Osteoblast (primary cell): ENCODE measurements at places on chromosomes 7 and 10. TPM values are rescaled to one million over a fixed set of nuclear protein-coding genes. Genes with fewer than 3 reads are reported as not detected.

DNA sequence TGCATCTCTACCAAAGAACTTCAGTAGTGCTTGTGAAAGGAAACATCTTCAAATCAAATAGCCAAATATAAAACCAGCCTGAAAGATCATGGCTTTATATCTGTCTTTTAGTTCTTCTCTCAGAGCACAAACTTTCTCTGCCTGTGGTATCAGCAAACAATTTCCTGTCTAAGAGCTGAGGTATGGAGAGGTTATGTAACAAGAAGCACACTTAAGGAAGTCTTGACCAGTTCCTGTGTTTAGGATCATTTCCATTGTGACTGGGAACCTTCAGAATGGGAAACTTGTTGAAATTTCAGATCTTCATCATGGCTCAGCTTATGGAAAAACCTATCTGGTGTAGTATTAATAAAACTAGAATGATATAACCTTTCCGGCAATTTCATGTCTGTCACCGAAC is 148.8 kb downstream of the MBL2 start:
- no peaks in the 10 kb centered on the region for H3K36me3 ChIP-seq
- no peak overlapping the region for H3K4me3 ChIP-seq
- no peaks in the 10 kb centered on the region for H3K4me1 ChIP-seq
- H3K27me3 ChIP-seq, result no peaks in the 10 kb centered on the region
- no peak for DNase-seq

GRCh38 chr10:67629461-67629971 is 66.5 kb downstream of the CTNNA3 start:
- no peaks in the 10 kb centered on the region for H3K36me3 ChIP-seq
- no peak overlapping the region for H3K27ac ChIP-seq
- no peaks in the 10 kb centered on the region for H3K27me3 ChIP-seq
- no peak for DNase-seq
- H3K4me3 ChIP-seq, result no peak overlapping the region
- H3K4me1 ChIP-seq, result no peaks in the 10 kb centered on the region

DNA sequence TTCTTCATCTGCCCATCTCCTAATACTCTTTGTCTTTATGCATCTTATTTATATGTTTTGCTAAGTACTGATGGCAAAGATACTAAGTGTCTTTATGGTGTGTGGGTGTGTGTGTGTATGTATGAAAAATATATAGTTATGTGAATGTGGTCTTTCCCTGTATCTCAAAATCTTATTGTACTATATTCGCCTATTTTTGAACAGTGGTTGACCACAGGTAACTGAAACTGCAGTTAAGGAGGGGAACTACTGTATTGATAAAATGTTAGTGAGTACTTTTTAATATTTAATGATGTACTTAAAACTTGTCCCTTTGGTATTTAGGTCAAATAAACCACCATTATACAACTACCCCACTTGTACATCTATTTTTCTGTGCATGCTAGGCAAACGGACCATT is 85.9 kb downstream of the ADD3 start:
- no peak overlapping the region for H3K4me3 ChIP-seq
- H3K4me1 ChIP-seq, result no peaks in the 10 kb centered on the region
- no peaks in the 10 kb centered on the region for H3K36me3 ChIP-seq
- H3K27ac ChIP-seq, result no peak overlapping the region

- H3K4me1 ChIP-seq, result no peaks in the 10 kb centered on the region
- H3K27ac ChIP-seq, result no peak overlapping the region
- DNase-seq, result no peak
Observed at GRCh38 chr10:56181607-56182006, 179.5 kb downstream of the ZWINT start.

DNA sequence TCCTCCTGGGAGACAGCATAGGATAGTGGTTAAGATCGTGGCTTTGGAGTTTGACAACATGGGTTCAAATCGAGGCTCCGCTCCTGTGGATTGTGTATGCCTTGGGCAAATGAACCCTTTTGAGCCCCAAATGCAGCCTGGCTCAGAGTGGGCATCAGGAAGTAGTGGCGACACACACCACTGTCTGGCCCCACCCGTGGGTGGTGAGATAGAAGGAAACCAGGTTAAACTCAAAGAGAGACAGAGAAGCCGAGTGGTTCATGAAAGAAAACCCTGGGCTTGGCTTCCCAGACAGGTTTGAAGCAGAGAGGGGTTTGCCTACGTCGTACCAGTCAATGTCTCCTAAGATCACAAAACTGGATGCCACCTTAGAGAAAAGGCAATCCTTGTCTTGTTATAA is 57.7 kb downstream of the PRTFDC1 start:
- H3K36me3 ChIP-seq, result no peaks in the 10 kb centered on the region
- peaks cover 35% of the 10 kb centered on the region for H3K4me1 ChIP-seq
- H3K27ac ChIP-seq, result peak overlapping the region; percentile 71
- peak overlapping the region; percentile 36 for H3K4me3 ChIP-seq
- no peaks in the 10 kb centered on the region for H3K27me3 ChIP-seq

GRCh38 chr7:135560631-135561030 is 2.9 kb downstream of the NUP205 start:
- DNase-seq, result no peak
- H3K4me1 ChIP-seq, result peaks cover 9% of the 10 kb centered on the region
- H3K27ac ChIP-seq, result no peak overlapping the region
- no peaks in the 10 kb centered on the region for H3K36me3 ChIP-seq
- H3K4me3 ChIP-seq, result no peak overlapping the region

DNA sequence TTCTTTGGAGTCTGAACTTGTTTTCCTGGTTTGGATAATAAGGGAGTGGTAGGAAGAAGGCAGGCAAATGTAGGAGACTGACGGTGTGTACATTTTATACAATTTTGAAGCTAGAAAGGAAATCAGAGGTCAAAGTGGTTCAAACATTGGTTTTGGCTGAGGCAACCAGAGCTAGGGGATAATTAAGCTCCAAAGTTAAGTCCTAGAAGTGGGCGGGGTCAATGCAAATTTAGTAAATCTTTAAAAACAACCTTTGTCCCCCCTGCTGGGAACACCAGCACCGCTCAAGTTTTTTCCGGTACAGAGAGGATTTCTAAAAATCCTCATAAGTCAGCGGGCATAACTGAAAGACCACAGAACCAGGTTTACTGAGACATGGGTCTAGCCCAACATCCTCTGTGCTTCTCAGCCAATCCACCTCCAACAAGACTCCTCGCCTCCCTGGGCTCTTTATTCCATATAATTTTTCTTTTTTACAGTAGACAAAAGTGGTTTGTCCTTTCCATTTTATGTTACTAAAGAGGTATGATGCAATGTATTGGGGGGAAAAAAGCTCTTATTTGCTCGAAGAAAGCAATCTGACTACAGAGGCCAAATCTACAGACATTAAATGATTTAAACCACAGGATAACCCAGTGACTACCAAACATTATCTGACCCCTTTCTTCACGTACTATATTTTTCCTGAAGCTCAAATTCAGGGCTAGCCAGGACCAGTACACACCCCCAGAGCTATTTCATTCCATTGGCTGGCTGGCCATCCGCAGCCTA is 1.6 kb downstream of the GLUD1 start:
- H3K27ac ChIP-seq, result peak overlapping the region; percentile 76
- peak; percentile 87 for DNase-seq
- H3K36me3 ChIP-seq, result peaks cover 13% of the 10 kb centered on the region
- H3K27me3 ChIP-seq, result no peaks in the 10 kb centered on the region
- peaks cover 29% of the 10 kb centered on the region for H3K4me1 ChIP-seq
- peak overlapping the region; percentile 80 for H3K4me3 ChIP-seq

- DNase-seq, result no peak
- no peak overlapping the region for H3K27ac ChIP-seq
- H3K4me3 ChIP-seq, result no peak overlapping the region
- H3K36me3 ChIP-seq, result no peaks in the 10 kb centered on the region
Observed at GRCh38 chr10:57218382-57218781, 857.3 kb upstream of the ZWINT start.

- no peak overlapping the region for H3K4me3 ChIP-seq
- H3K27me3 ChIP-seq, result no peaks in the 10 kb centered on the region
- no peaks in the 10 kb centered on the region for H3K4me1 ChIP-seq
- H3K36me3 ChIP-seq, result peaks cover 3% of the 10 kb centered on the region
- H3K27ac ChIP-seq, result no peak overlapping the region
- DNase-seq, result no peak
Observed at GRCh38 chr7:30084212-30084611, 50.6 kb upstream of the MTURN start.

DNA sequence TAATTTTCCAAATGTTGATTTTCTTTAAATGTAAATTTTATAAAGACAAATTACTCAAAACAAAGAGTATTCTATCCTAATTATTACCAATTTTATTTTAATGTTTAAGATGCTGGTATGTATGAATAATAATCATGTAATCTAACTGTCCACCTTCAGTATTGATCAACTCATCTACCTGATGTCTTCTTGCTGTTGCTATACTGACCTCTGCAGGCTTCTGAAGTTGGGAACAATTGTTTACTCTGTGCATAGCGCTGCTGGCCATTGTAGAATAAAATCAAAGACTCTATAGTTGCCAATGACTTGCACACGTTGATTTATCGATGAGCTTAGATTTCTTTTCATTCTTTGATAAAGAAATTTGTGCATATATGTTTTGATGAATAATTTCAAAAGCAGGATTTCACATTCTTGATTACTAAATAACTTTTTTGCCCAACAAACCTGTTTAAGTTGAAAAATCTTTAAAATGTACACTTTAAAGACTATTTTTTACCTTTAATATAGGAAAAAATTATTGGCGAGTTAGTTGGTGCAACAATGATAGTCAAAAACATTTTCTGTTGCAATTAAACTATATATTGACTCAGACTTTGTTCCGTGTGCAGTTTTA is 282.3 kb downstream of the TFEC start:
- no peak overlapping the region for H3K4me3 ChIP-seq
- H3K27me3 ChIP-seq, result no peaks in the 10 kb centered on the region
- H3K36me3 ChIP-seq, result no peaks in the 10 kb centered on the region
- H3K27ac ChIP-seq, result no peak overlapping the region
- no peaks in the 10 kb centered on the region for H3K4me1 ChIP-seq

DNA sequence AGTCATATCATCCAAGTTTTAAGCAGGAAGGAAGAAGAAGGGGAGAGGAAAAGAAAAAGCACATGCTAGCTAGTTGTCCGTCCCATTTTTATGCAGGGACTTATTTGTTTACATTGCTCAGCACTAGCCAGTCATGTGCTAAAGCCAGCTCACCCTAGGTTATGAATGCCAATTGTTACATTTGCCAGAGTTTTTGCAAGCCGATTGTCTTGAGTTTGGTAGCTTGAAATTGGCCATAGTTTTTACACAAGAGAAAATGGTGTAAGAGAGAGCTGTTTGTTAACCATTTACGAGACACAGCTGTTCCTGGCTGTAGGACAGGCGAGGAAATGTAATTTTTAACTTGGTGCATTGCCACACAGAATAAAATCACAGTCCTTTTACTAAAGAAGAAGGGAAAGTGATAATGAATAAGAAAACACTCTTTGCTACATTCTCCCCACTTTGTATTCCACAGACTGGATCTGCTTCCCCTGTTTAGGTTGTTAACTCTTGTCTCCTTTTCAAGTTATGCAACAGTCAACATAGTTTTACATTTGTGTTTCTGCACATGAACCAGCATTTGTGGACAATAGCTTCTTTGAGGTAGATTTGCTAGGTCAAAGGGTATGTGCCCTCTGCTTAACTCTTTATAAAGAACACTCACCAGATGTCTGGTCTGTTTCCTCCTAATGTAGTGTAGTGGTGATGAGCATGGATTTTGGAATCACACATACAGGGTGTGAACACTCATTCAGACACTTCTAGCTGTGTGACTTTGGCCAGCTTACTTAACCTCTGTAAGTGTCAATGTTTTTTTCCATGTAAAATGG is 357.2 kb downstream of the LRMDA start:
- H3K36me3 ChIP-seq, result no peaks in the 10 kb centered on the region
- no peaks in the 10 kb centered on the region for H3K27me3 ChIP-seq
- peaks cover 10% of the 10 kb centered on the region for H3K4me1 ChIP-seq
- no peak overlapping the region for H3K27ac ChIP-seq
- H3K4me3 ChIP-seq, result peak overlapping the region; percentile 51

DNA sequence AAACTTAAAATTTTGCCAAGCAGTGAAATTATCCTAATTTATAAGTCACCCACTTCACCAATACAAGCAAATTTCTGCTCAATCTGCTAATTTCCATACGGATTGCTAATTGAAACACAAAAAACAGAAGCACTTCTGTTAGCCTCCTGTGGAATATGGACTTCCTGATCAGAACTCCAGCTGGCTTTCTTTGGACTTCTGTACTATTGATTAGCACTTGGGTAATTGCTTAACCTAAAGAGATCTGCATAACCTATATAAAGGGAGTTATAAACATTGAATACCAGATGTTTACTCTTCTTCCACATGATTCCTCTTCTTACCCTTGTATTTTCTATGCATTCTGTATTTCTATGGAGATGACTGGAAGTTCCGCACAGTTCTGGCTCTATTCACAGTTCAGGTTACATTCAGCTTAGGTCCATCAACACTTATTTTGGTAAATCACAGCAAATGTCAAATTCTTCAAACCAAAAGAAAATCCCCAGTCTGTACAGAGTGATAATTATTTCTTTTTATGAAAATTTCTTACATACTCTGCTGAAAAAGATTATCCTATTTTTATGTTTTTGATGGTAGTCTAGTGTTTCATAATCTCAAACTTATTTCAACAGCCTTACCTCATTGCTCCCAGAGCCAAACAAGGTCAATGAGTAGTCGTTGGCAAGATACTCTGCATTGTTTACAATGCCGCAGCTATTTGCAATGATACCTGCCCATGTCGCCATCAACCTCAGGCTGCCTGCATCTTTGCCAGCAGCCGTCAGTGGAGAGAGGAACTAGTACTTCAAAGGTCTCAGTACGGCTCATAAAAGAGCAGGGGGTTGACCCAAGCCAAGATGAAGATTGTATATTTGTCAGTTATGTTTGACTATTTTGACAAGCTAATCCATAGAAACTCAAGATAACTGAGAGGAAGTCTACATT is 225.6 kb downstream of the AHR start:
- H3K4me3 ChIP-seq, result peak overlapping the region; percentile 27
- no peak for DNase-seq
- H3K27me3 ChIP-seq, result no peaks in the 10 kb centered on the region

- peak within 1 kb of the TSS; percentile 74 for H3K4me3 ChIP-seq
- peaks cover 15% of the 10 kb centered on the region for H3K4me1 ChIP-seq
- H3K27ac ChIP-seq, result no peak within 1 kb of the TSS
Observed at GRCh38 chr10:13528875-13529713, at the start of gene BEND7. Gene BEND7 (minus strand): TSS chr10:13529014. CDS start chr10:13528533, 481 bp downstream.

DNA sequence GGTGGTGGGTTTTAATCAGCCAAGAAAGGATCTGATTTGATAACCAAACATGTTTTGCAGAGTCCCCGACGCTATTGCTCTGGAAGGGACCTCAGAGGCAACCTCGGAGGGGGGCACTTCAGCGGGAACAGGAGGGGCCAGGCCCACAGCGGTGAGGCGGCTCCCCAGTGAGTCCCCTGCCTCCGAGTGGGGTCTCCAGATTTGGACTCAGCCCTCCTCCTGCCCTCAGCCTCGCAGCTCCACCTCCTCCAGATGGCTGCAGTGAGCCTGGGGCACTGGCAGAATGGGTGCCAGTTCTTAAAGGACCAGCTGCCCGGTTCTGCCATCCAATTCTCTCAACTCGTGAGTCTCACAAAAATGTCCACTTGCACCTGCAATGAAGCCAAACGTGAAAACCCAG is 61.0 kb upstream of the NANOS1 start:
- DNase-seq, result no peak
- no peak overlapping the region for H3K27ac ChIP-seq
- no peaks in the 10 kb centered on the region for H3K27me3 ChIP-seq
- no peak overlapping the region for H3K4me3 ChIP-seq
- no peaks in the 10 kb centered on the region for H3K4me1 ChIP-seq

Gene RBM20
- total RNA-seq, result under 0.01 TPM in 1 of 2 replicates, not detected in the other

Gene PAX4
- total RNA-seq, result not detected in 2 replicates

Gene BICC1
- 210 and 254 TPM in 2 replicates for total RNA-seq
